Right atrium auricular region (tissue), 2 donors: ENCODE measurements at places on chromosomes 13 and 19.

- H3K4me3 ChIP-seq = no peak overlapping the region
- no peak for DNase-seq
- no peak overlapping the region for H3K27ac ChIP-seq
Observed at GRCh38 chr13:67742478-67742877, 512.3 kb upstream of the PCDH9 start.

DNA sequence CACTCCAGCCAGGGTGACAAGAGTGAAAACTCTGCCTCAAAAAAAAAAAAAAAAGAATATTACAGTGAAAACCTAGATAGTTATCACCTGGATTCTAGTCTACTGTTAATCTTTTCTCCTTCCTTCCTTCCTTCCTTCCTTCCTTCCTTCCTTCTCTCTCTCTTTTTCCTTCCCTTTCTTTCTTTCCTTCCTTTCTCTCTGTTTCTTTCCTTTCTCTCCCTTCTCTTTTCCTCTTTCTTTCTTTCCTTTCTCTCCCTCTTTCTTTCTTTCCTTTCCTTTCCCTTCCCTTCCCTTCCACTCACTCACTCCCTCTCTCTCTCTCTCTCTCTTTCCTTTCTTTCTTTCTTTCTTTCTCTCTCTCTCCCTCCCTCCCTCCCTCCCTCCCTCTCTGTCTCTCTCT, 9.6 kb upstream of the TTYH1 start:
- no peak overlapping the region for H3K27ac ChIP-seq
- H3K4me3 ChIP-seq = no peak overlapping the region
- H3K36me3 ChIP-seq = no peaks in the 10 kb centered on the region
- DNase-seq = no peak

DNA sequence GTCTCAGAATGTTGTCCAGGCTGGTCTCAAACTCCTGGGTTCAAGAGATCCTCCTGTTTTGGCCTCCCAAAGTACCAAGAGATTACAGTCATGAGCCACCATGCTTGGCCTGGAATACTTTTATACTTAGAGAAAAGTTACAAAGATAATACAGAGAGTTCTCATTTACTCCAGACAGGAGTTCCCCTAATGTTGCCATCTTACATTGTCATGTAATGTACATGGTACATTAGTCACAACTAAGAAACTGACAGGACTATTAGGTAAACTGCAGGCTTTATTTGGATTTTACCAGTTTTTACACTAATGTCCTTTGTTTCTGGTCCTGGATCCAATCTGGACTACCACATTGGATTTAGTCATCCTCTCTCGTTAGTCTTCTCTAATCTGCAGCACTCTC, 2.3 kb upstream of the C19orf84 start:
- no peaks in the 10 kb centered on the region for H3K36me3 ChIP-seq
- no peak overlapping the region for H3K27ac ChIP-seq
- no peak for DNase-seq
- no peaks in the 10 kb centered on the region for H3K27me3 ChIP-seq
- no peak overlapping the region for H3K4me3 ChIP-seq

DNA sequence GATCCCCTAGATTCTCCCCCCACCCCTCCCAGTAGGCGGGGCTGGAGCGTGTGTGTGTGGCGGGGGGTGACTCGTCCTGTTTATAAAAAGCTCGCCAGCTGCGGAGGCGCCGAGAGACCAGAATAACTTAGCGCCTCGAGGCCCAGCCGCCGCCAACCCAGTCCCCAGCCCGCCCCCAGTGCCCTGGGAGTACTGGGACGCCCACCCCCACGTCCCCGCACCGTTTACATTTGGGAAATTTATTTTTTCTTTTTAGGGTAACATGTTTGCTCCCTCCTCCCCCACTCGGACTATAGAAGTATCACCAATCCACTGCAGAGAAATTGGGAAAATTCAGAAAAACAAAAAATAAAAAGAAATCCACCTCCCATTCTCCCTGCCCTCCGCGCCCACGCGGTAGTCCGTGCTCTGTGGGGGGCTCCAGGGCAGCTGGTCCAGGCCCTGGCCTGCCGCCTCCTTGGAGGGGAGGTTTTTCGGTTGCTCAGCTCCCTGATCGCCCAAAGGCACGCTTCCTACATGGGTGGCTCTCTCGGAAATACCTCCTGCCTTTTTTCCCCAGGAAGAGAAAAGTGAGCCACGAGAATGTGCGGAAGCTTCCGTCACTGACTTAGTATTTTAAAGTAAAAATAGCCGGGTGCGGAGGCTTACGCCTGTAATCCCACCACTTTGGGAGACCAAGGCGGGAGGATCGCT, 1.5 kb upstream of the RAB3A start:
- peak overlapping the region; percentile 100 for H3K27ac ChIP-seq
- peak overlapping the region; percentile 55 for H3K4me3 ChIP-seq
- peak; percentile 87 for DNase-seq
- H3K4me1 ChIP-seq = peaks cover 28% of the 10 kb centered on the region

DNA sequence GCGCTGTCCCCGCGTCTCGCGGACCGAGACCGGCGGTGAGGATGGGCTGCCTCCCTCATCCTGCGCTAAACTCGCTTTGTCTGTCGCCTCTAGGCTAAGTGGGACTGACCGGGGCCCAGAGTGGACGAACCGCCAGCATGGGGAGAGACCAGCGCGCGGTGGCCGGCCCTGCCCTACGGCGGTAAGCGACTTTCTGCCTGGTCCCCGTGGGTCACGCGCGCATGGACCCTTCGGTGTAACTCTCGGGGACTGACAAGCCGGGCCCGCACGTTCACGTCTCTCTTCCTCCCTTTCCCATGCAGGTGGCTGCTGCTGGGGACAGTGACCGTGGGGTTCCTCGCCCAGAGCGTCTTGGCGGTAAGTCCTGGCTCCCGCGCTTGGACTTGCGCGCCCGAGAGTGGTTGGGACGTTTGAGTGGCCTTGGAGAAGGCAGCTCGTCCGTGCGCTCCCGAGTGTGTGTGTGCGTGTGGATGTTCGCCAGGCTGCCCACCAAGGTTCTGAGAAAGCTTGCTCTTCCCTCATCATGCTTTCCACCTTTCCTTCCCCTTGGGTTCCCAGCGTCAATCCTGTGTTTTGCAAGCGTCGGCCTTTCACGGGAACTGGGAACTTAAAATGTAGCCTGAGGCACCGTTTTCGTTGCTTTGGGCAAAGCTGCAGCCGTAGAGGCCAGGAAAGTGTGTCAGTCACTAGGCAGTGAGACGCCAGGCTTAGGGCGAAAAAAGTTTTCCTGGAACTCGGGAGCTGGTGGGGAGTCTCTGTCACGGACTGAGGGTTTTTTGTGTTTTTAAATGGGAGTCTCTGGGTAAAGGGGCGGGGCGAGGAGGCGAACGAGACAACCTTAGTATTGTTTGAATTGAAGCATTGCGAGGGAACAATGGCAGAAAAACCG, 927 bp downstream of the COL4A2 start:
- H3K4me1 ChIP-seq = no peaks in the 10 kb centered on the region
- H3K27ac ChIP-seq = peak overlapping the region; percentile 97
- H3K36me3 ChIP-seq = peaks cover 9% of the 10 kb centered on the region

GRCh38 chr19:54558339-54558738, 15.3 kb upstream of the LILRA2 start:
- H3K4me3 ChIP-seq = no peak overlapping the region
- no peaks in the 10 kb centered on the region for H3K4me1 ChIP-seq
- DNase-seq = no peak
- no peak overlapping the region for H3K27ac ChIP-seq
- H3K36me3 ChIP-seq = no peaks in the 10 kb centered on the region
- H3K27me3 ChIP-seq = no peaks in the 10 kb centered on the region

- H3K4me1 ChIP-seq = no peaks in the 10 kb centered on the region
- peak overlapping the region; percentile 92 for H3K4me3 ChIP-seq
- peak overlapping the region; percentile 3 for H3K27ac ChIP-seq
- no peak for DNase-seq
Observed at GRCh38 chr19:1651568-1652291, 685 bp downstream of the TCF3 start.

DNA sequence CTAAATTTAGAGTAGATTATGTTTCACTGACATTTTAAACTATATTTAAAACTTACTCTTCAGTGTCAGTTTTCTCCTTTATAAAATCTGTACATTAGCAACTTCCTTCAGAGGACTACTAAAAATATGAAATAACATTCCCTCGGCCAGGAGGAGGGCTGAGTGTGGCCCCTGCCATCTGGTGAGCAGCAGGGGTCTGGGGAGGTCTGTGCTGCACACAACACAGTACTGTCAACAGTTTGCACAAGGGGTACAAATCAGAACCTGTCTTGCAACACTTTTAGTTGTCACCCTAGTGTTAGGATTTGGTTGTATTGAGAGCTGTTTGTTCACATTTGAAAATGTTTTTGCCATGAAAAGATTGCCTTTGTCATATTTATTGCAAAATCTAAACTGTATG, 48.9 kb downstream of the TPP2 start:
- H3K27me3 ChIP-seq = no peaks in the 10 kb centered on the region
- peaks cover 55% of the 10 kb centered on the region for H3K36me3 ChIP-seq
- no peak overlapping the region for H3K4me3 ChIP-seq

- H3K4me3 ChIP-seq = no peak overlapping the region
- H3K4me1 ChIP-seq = no peaks in the 10 kb centered on the region
- no peaks in the 10 kb centered on the region for H3K36me3 ChIP-seq
- H3K27ac ChIP-seq = no peak overlapping the region
- no peaks in the 10 kb centered on the region for H3K27me3 ChIP-seq
Observed at GRCh38 chr13:88602786-88603777, 931.9 kb downstream of the SLITRK5 start.

GRCh38 chr19:42561512-42561911, 33.2 kb downstream of the CEACAM8 start:
- peak; percentile 9 for DNase-seq
- peaks cover 10% of the 10 kb centered on the region for H3K4me1 ChIP-seq
- no peak overlapping the region for H3K27ac ChIP-seq
- H3K4me3 ChIP-seq = no peak overlapping the region

DNA sequence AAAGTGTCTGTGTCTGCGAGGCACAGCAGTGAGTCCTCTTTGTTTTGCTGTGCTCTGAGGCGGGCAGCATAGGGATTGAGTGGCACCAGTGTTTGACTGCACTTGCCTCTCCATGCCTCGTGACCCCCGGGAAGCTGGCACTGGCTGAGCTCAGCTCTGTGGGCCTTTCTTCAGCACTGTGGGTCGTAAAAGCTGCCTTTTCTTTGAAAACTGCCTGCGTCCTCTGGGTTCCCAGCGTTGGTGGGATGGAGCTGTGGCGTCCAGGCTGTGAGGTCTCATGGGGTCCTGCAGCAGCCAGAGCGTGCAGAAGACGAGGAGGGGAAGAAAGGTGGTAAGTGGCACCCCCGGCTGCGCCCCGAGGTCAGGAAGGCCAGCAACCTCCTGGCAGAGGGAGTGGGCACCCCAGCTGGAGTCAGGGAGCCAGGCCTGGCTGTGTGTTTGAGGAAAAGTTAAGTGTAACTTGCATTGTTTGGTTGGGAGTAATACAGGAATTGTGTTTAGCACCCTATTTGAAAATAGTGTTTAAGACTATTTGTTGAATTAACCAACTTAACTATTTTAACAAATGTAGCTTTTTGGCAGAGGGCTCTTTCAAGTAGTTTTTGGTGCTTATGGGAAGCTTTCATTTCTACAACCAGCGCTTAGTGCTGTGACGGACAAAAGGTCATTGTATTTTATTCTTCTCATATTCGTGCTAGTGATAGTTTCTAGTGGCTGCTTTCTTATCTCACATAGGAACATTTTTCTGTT, 79.3 kb upstream of the TEX29 start:
- no peaks in the 10 kb centered on the region for H3K4me1 ChIP-seq
- H3K4me3 ChIP-seq = no peak overlapping the region
- H3K36me3 ChIP-seq = peaks cover 23% of the 10 kb centered on the region
- DNase-seq = no peak
- no peaks in the 10 kb centered on the region for H3K27me3 ChIP-seq

GRCh38 chr13:111129465-111130115, 14.5 kb downstream of the ARHGEF7 start:
- H3K4me3 ChIP-seq = no peak overlapping the region
- H3K4me1 ChIP-seq = no peaks in the 10 kb centered on the region
- no peaks in the 10 kb centered on the region for H3K36me3 ChIP-seq
- DNase-seq = no peak
- H3K27ac ChIP-seq = no peak overlapping the region

- H3K27ac ChIP-seq = peak overlapping the region; percentile 91
- H3K27me3 ChIP-seq = no peaks in the 10 kb centered on the region
- H3K4me3 ChIP-seq = no peak overlapping the region
Observed at GRCh38 chr13:110520431-110521295, 40.9 kb downstream of the RAB20 start.

GRCh38 chr13:46899801-46900200, 2.9 kb upstream of the HTR2A start:
- H3K4me3 ChIP-seq = no peak overlapping the region
- DNase-seq = no peak
- H3K4me1 ChIP-seq = peaks cover 4% of the 10 kb centered on the region
- no peak overlapping the region for H3K27ac ChIP-seq

GRCh38 chr13:91574766-91575165, 176.3 kb downstream of the GPC5 start:
- H3K36me3 ChIP-seq = no peaks in the 10 kb centered on the region
- H3K27ac ChIP-seq = no peak overlapping the region
- H3K4me1 ChIP-seq = no peaks in the 10 kb centered on the region
- DNase-seq = no peak

GRCh38 chr13:60201286-60201685, 37.6 kb upstream of the DIAPH3 start:
- no peak for DNase-seq
- H3K36me3 ChIP-seq = no peaks in the 10 kb centered on the region
- no peak overlapping the region for H3K27ac ChIP-seq
- H3K27me3 ChIP-seq = no peaks in the 10 kb centered on the region

- no peaks in the 10 kb centered on the region for H3K36me3 ChIP-seq
- no peak overlapping the region for H3K27ac ChIP-seq
- no peaks in the 10 kb centered on the region for H3K4me1 ChIP-seq
- no peak overlapping the region for H3K4me3 ChIP-seq
- no peak for DNase-seq
- H3K27me3 ChIP-seq = no peaks in the 10 kb centered on the region
Observed at GRCh38 chr13:102688306-102688973, 6.4 kb downstream of the METTL21C start.

GRCh38 chr13:64928696-64929499, 2301.2 kb downstream of the PCDH9 start:
- DNase-seq = no peak
- no peaks in the 10 kb centered on the region for H3K36me3 ChIP-seq
- no peak overlapping the region for H3K4me3 ChIP-seq
- no peaks in the 10 kb centered on the region for H3K4me1 ChIP-seq
- no peaks in the 10 kb centered on the region for H3K27me3 ChIP-seq

- no peak within 1 kb of the TSS for H3K4me3 ChIP-seq
- no peaks in the 10 kb centered on the region for H3K27me3 ChIP-seq
- DNase-seq = no peak
- no peaks in the 10 kb centered on the region for H3K4me1 ChIP-seq
- H3K36me3 ChIP-seq = no peaks in the 10 kb centered on the region
- no peak within 1 kb of the TSS for H3K27ac ChIP-seq
Observed at GRCh38 chr19:15048885-15049541, at the start of gene CASP14. TSS of gene CASP14 (plus strand) at chr19:15049480. CDS start at chr19:15052252, 2,772 bp downstream.

- H3K4me3 ChIP-seq = no peak overlapping the region
- no peak overlapping the region for H3K27ac ChIP-seq
- H3K4me1 ChIP-seq = no peaks in the 10 kb centered on the region
Observed at GRCh38 chr19:34493649-34494044, 12.1 kb downstream of the WTIP start.

- no peaks in the 10 kb centered on the region for H3K36me3 ChIP-seq
- DNase-seq = no peak
- H3K27me3 ChIP-seq = no peaks in the 10 kb centered on the region
- no peak overlapping the region for H3K27ac ChIP-seq
Observed at GRCh38 chr13:22200440-22200839, 529.6 kb downstream of the FGF9 start.

- no peaks in the 10 kb centered on the region for H3K27me3 ChIP-seq
- H3K4me1 ChIP-seq = no peaks in the 10 kb centered on the region
- H3K36me3 ChIP-seq = no peaks in the 10 kb centered on the region
- DNase-seq = peak; percentile 42
- H3K4me3 ChIP-seq = no peak overlapping the region
Observed at GRCh38 chr13:40087091-40088002, 431.9 kb downstream of the COG6 start.

- H3K27me3 ChIP-seq = no peaks in the 10 kb centered on the region
- peak overlapping the region; percentile 74 for H3K27ac ChIP-seq
- H3K36me3 ChIP-seq = no peaks in the 10 kb centered on the region
- DNase-seq = no peak
Observed at GRCh38 chr13:113646921-113647340, 11.1 kb downstream of the ATP4B start.
